ENCODE measurements at places on chromosomes 11 and 22.

- peak; percentile 38 for DNase-seq
Observed at GRCh38 chr11:81237139-81237538, 1496.5 kb downstream of the FAM181B start.

DNA sequence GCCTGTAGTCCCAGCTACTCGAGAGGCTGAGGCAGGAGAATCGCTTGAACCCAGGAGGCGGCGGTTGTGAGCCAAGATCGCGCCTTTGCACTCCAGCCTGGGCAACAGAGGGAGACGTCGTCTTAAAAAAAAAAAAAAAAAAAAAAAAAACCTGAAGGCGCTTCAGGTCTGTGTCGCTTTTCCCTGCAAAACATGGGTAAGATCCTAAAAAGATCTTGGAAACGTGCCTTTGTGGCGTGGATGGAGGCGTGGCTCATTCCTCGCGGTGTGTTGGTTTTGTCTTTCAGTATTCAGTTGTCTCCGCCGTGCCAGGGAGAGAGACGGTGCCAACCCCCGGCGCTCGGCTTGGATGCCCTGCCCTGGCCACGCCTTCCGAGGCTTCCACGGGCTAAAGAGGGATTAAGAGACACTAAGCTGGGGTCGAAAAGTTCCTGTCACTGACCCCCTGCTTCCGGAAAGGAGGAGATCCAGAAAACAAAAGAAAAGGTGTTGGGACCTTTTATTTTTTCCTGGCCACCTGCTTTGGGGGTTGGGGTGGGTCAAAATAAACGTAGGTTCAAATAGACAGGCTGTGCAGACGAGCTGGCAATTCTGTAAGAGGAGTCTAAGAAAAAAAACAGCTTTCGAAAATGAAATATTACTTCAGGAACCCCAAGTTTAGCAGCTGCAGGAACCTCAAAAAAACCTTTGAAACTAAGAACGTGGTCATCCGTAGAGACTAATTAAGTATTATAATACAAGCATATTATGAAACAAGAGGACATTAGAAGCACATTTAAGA is 1.1 kb upstream of the SLC35F2 start:
- no peak for DNase-seq

GRCh38 chr11:91041626-91042025 is 818.8 kb upstream of the CHORDC1 start:
- DNase-seq = no peak

DNA sequence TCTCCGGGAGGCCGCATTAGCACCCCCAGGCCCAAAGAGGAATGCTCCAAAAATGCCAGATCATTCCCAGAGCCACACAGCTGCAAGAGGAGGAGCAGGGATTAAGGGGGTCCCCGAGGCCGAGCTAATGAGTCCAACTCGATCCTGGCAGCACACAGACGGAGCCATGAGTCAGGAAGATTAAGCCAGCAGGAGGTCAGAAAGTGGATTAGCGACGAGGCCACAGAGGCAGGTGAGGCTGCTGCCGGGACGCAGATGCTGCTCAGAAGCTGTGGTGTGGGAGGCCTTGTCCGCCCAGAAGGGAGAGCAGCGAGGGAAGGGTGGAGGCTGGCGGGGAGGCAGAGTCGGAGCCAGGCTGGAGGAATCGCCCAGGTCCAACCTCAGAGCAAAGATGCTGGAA is 120.5 kb downstream of the SHANK2 start:
- no peak for DNase-seq

- no peak for DNase-seq
Observed at GRCh38 chr22:30181459-30182349, 64.9 kb downstream of the LIF start.
